Testis (tissue), 5 donors: ENCODE measurements at places on chromosomes 13 and 19.
A peak's percentile ranks its signal among the peaks of the same experiment; 100 is the strongest.

- H3K27ac ChIP-seq = no peak overlapping the region
- no peak for DNase-seq
- no peaks in the 10 kb centered on the region for H3K36me3 ChIP-seq
- H3K27me3 ChIP-seq = no peaks in the 10 kb centered on the region
- no peak overlapping the region for H3K4me3 ChIP-seq
Measured at GRCh38 chr19:3357271-3357991, 9.0 kb upstream of the NFIC start.

GRCh38 chr19:34985249-34986022, 14.7 kb upstream of the GRAMD1A start:
- no peak for DNase-seq
- no peak overlapping the region for H3K27ac ChIP-seq
- H3K27me3 ChIP-seq = no peaks in the 10 kb centered on the region
- no peaks in the 10 kb centered on the region for H3K4me1 ChIP-seq
- H3K36me3 ChIP-seq = no peaks in the 10 kb centered on the region
- H3K4me3 ChIP-seq = no peak overlapping the region

DNA sequence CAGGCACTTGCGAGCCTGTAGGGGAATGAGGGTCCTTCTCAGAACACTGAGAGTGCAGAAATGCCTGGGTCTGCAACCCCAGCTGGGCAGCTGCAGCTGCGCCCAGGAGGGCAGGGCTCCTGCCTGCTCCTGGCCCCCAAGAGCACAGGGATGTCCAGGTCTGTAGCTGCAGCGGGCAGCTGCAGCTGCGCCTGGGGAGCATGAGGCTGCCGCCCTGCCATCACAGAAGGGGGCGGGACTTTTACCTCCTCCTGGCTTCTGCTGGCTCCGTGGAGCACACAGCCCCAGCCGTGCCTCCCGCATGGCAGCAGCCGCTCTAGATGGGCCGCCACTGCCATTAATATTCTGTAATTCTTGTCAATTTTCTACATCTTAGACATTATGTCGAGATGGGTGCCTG, 17.8 kb downstream of the CPB2 start:
- no peaks in the 10 kb centered on the region for H3K4me1 ChIP-seq
- no peak overlapping the region for H3K27ac ChIP-seq
- H3K36me3 ChIP-seq = no peaks in the 10 kb centered on the region
- H3K4me3 ChIP-seq = peak overlapping the region; percentile 4
- no peaks in the 10 kb centered on the region for H3K27me3 ChIP-seq
- DNase-seq = no peak

DNA sequence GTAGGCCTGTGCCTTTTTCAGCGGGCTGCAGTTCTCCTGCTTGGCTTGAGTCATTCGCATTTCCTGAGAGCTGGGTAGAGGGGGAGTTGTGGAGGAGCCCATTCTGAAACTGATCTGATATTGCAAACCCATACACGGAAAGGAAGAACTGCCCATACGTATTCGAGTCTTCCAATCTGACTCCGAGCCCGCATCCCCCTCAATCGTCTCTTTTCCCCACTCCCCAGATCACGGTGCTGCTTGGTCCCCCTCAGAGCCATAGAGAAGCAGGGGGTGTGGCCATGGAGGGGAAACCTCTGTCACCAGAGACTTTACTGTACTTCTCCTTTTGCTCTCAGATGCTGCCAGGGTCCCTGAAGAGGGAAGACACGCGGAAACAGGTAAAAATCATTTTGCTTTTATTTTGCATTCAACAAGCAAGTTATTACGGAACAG, at the start of gene CD22:
Gene CD22 (plus strand): TSS at position 337 of the 435 bp plus-strand sequence. CDS start 2,854 bp downstream, outside the sequence.
- no peaks in the 10 kb centered on the region for H3K4me1 ChIP-seq
- no peaks in the 10 kb centered on the region for H3K27me3 ChIP-seq
- no peak within 1 kb of the TSS for H3K27ac ChIP-seq

- no peaks in the 10 kb centered on the region for H3K36me3 ChIP-seq
- H3K4me1 ChIP-seq = no peaks in the 10 kb centered on the region
- no peak overlapping the region for H3K4me3 ChIP-seq
- H3K27me3 ChIP-seq = no peaks in the 10 kb centered on the region
- no peak for DNase-seq
- H3K27ac ChIP-seq = no peak overlapping the region
Measured at GRCh38 chr13:104204177-104204576, 1138.0 kb upstream of the SLC10A2 start.
